Endothelial cell of coronary artery (primary cell): ENCODE measurements at places on chromosomes 12 and 14. TPM values are rescaled to one million over a fixed set of nuclear protein-coding genes. Genes with fewer than 3 reads are reported as not detected.

The GPR84 gene
- under 0.01 TPM in 1 of 2 replicates, not detected in the other for total RNA-seq

The IQSEC3 gene
- not detected in 2 replicates for total RNA-seq

The PARP2 gene
- 7.3 and 7.6 TPM in 2 replicates for total RNA-seq

The CEBPE gene
- not detected in 2 replicates for total RNA-seq

The TAS2R8 gene
- 0.09 TPM in 1 of 2 replicates, not detected in the other for total RNA-seq

The TPH2 gene
- not detected in 2 replicates for total RNA-seq

The SOCS4 gene
- total RNA-seq: 17.6 and 21.6 TPM in 2 replicates

The LRTM2 gene
- total RNA-seq: not detected in 2 replicates

The DPPA3 gene
- not detected in 2 replicates for total RNA-seq

The KRT72 gene
- not detected in 2 replicates for total RNA-seq
